T-cell (primary cell): ENCODE measurements at places on chromosomes 2 and 18.

GRCh38 chr18:57148263-57148662 lies 1.4 kb downstream of the BOD1L2 start:
- DNase-seq: no peak

DNA sequence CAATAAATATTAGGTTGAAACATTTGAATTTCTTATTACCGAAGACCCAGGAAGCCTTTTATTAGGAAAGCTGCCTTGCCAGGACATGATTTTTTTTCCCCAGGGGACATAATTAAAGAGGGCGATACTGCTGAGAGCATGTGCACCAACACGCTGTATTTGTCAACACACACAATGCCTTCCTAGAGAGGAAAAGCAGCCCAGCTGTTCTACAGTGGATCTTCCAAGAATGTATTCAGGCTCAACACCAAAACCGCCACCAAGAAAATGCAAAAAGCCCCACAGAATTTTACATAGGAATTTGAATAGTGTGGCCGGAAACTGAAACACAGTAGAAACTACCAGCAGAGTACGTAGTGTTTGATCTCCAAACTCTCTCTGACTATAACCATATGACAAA lies 320.4 kb downstream of the DLGAP1 start:
- no peak for DNase-seq

- no peak for DNase-seq
These were observed 305.9 kb upstream of the TMEFF2 start for GRCh38 chr2:192500550-192501200.

GRCh38 chr2:170679607-170680079 lies 35.5 kb upstream of the SP5 start:
- no peak for DNase-seq

- DNase-seq: no peak
These were observed 19.2 kb downstream of the TMEM185B start for GRCh38 chr2:120204022-120204405.

- DNase-seq: no peak
These were observed 102.0 kb downstream of the PLA2R1 start for GRCh38 chr2:159960414-159960813.

DNA sequence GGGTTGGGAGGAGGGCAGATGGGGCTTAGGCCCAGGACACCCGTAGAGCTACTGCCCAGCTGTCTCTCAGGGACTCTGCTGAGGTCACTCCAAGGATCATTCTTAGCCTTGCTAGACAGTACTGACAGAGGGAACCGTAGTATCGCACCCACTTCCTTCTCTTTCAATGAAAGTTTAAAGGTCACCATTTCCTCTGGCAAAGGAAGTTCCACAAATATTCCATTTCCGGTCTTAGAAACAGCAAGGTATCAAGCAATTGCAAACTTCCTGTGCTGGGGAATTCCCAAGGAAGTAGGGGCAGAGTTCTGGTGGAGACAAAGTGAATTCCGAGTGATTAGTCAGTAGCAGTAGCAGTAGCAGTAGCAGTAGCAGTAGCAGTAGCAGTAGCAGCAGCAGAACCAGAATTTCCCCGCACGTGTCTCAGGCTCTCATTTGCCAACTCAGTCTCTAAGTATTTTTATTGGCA lies 24.7 kb downstream of the IL1B start:
- no peak for DNase-seq

GRCh38 chr18:12455496-12455895 lies 47.8 kb downstream of the PRELID3A start:
- no peak for DNase-seq

- DNase-seq: no peak
These were observed 420.9 kb upstream of the POU3F3 start for GRCh38 chr2:104432991-104433390.

DNA sequence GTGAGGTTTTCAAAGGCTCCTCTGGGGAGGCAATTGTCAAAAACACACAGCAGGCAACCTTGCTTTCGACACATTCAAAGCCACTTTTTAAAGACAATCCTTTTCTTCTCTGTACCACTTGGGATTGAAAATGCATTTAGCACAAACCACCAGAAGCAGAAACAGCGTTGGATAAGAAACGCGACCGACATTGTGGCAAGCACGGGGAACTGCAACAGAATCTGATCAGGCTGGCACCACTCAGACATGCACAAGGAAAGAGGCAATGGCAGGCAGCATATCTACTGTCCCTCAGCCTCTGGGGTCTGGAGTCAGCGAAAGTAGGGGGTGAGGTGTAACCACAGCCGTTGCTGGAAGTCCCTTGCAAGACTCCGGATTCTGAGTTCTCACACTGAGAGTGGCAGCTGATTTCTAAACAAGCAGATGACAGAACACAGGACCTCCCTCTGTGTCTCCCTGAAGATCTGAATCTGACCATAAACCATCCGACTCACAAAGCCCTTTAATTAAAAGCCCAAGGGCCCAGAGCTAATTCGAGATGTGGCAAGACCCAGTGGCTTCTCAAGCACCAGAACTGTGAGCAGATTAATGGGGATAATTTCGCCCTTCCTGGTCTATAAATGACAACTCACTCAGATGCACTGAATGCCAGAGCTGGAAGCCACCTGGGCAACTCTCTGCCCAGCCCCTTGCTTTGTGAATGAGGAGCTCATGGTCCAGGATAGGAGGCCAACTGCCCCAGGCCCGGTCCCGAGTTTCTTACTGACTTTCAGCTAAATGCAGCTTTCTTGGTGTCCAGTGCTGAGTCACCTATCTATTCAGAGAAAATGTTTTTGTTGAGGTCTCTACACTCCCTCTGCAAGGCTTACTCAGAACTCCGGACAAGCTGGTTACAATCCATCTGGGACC lies 29.6 kb downstream of the CYRIA start:
- no peak for DNase-seq

GRCh38 chr18:23539296-23539695 lies 36.0 kb downstream of the RMC1 start:
- no peak for DNase-seq

- no peak for DNase-seq
These were observed 19.2 kb downstream of the CCDC138 start for GRCh38 chr2:108805782-108806181.

GRCh38 chr2:73566288-73566878 lies 75.8 kb downstream of the NAT8 start:
- DNase-seq: no peak

DNA sequence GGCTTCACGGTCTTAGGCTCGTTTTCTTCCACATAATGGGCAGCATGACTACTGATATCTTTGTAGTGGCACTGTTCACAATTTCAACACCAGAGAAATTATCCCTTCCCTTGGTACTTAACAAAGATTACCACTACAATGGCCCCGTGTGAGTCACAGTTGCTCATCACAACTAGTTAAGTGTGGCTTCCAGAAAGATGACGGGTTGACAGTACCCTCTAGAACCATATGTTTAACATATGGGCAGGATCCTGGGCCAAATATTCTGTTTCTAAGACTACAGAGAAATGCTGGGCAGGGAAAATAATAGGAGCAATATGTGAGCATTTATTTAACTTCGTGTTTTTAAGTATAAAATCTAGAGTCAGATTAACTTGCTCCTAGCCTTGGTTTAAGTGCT lies 780.1 kb upstream of the LINC00305 start:
- no peak for DNase-seq

- DNase-seq: no peak
These were observed 420.3 kb upstream of the POU3F3 start for GRCh38 chr2:104433657-104434056.

- no peak for DNase-seq
These were observed 47.5 kb downstream of the ZNF638 start for GRCh38 chr2:71379086-71379485.
